ENCODE measurements at places on chromosomes 13 and 19.

DNA sequence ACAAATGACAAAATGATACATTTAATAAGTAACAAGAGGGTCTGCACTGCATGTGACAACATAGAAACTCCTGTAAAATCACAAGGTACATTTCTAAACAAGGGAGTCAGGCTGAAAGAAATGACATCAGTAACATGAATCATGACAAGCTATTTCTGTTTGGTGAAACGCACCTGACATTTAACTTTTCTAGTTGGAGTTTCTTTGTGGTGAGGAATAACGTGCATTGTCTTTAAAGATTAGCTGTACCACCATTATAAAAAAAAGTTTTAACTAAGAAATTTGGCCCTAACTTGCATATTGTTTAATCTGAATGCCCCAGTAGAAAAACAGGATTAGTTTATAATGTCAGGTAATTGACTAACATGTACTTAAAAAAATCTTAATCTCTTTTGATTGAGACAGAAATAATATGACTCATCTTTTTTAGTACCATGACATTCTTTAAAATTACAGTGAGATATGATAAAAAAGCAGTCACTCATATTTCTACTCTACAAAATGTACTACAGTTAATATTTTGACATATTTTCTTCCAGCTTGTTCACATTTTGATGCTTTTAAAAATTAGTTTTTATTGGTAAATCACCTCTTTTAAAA lies 418.2 kb downstream of the KLF12 start:
- no peak for DNase-seq

DNA sequence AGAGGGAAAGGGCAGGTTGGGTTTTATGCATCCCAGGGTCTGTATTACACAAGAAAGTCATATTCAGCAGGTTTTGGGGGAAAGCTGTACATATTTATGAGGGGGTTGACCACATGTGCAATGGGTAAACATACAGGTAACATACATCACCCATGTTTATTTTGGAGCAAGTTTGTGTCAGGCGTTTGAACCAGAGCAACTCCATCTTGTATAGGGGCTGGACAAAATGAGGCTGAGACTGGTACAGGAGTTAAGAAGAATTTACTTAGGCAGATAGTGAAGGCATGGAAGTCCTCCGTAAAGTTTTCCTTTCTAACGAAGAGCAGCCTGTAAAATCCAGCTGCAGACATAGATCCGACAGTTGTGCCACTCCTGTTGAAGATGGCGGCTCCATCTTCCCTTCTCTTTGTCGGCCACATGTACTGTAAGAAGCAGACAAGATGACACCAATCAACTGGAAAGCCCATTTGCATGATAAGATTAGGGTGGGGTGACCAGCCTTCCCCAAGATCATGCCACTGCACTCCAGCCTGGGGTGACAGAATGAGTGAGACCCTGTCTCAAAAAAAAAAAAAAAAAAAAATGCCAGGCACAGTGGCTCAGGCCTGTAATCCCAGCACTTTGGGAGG lies 4.7 kb upstream of the NUDT19 start:
- no peak for DNase-seq

- no peak for DNase-seq
Measured at GRCh38 chr13:107680115-107680514, 535.2 kb downstream of the LIG4 start.

DNA sequence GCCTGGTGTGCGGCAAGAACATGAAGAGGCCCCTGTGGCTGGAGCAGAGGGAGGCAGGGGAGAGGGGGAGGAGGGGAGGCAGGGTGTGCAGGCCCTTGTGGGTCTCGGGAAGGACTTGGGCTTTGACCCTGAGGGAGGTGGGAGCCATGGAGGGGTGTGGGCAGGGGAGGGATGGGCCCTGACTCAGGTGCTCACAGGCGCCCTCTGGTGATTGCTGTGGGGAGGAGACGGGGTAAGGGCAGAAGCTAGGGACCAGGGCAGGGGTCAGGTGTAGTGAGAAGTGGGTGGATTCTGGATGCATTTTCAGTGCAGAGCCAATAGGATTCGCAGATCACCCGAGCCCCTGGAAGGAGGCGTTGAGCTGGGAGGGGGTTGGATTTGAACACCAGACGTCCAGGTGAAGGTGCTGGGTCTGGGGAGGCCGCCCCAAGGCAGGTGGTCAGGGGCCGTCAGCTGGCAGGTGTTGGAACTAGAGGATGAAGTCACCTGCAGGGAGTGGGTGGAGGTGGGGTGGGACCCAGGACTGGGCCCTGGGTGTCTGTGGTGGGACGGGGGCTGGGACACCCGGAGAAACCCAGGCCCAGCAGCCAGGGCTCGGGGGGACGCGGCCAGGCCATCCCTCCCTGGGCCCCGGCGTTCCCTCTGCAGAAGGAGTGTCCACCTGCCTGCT lies 185.4 kb downstream of the KDM4B start:
- no peak for DNase-seq

DNA sequence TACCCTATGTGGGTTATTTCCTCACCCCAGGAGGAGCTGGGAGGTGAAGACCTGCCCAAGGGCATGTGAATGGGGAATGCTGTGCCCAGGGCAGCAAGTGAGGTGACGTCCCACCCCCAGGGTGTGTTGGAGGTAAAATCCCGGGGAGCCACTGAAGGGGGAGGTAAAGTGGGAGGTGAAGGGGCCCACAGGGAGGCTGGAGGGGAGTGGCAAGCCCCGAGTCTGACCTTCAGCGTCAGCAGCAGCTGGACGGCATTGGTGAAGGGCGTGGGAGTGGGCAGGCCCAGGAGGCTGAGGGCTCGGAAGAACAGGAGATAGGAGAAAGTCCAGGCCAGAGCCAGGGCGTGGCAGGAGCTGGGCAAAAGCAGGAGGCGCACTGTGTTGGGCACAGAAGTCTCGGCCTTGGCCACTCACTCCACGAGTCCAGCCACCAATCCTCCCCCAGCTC lies 2.4 kb downstream of the MBOAT7 start:
- DNase-seq, result no peak

GRCh38 chr19:41901707-41902360 lies 18.9 kb downstream of the ARHGEF1 start:
- no peak for DNase-seq

GRCh38 chr13:29925457-29926097 lies 75.2 kb upstream of the UBL3 start:
- no peak for DNase-seq

DNA sequence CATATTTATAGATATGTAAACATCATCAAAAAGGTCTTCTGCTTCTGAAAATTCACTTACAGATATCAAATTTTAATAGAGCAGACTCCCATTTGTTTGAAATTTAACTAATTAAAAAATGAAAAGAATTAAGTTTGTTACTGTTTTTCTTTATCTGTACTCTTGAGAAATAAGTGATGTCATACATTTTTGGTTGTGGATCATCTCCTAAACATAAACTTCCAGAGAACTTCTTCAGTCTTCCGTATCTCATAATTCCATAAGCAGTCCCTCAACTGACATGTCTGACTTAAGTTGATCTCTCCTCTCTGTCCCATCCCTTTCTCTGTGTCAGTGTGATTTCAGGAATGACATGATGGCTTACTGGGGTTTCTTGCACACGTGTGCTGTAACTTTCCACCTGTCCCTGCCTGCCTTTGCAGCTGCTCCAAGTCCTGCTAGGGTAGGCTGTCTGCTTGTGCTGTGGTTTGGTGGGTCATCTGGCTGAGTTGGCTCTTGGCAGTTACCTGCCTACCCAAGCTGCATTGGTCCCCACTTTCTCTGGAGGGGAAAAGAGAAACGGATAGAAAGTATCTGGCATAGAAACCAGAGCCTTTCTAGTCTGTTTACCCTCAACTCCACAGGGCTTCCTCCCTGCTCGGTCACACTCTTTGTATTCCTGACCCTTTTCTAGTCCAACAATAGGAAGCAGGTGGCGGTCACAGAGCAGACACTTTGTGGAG lies 127.1 kb downstream of the GGACT start:
- no peak for DNase-seq

- DNase-seq, result no peak
Measured at GRCh38 chr13:49616676-49617065, 11.6 kb upstream of the ARL11 start.

DNA sequence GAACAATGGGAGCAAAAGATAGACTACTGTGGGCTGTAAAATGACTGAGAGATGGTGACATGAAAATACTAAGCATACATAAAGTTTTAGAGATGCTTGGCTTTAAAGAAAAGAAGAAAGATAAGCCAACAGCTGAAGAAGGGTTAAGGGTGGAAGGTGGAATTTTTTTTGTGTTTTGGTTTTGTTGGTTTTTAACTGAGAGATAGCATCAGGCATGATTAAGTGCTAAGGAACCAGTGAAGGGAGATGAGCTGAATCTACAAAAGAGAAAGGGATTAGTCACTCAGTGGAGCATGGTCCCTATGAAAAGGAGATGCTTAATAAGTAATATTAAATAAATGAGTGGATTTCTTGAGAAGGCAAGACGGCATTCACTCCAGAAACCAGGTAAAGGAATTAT lies 12.5 kb upstream of the TBC1D4 start:
- no peak for DNase-seq

DNA sequence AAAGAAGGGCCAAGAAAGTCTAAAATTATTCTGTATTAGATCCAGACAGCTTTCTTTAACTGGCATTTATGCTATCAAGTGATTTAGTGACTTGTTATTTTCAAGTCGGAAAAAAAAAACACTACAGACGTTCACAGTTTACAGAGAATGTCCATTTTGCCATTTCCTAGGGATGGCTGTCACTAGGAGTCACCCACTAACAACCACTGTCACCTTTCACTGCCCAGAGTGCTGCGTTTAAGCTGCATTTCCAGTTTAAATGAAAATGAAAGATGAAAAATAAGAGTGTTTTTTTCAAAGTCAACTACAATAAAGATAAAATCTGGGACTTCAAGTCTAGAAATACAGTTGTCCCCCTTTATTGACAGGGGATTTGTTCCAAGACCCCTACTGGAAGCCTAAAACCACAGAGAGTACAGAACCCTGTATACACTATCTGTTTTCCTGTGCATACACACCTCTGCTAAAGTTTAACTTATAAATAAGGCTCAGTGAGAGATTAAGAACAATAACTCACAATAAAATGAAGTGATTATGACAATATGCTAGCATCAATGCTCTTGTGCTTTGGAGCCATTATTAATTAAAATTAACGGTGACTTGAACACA lies 112.5 kb downstream of the SACS start:
- DNase-seq, result no peak

DNA sequence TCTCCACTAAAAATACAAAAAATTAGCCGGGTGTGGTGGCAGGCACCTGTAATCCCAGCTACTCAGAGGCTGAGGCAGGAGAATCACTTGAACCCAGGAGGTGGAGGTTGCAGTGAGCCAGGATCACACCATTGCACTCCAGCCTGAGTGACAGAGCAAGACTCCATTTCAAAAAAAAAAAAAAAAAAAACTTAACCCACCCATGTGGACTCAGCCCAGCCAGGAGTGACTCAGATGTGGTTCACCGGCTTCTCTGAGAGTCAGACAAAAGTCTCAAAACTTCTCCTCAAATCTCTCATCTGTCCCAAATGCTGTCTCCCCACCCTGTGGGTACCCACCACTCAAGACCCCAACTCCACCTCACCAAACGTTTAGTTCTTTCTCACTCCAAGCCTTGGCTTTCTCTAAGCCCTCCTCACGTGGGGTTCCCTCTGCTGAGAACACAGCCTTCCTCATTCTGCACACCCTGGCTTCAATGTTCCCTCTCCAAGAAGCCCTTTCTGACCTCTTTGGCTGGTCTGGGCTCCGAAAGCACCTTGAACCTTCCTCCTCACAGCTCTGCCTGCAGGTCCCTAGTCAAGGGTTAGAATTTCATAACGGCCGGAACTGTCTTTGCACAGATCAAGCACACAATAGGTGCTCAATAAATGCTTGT lies 11.1 kb upstream of the RAB3A start:
- no peak for DNase-seq

- DNase-seq, result no peak
Measured at GRCh38 chr13:95494082-95494681, 58.3 kb upstream of the CLDN10 start.

- no peak for DNase-seq
Measured at GRCh38 chr13:106494506-106494905, 41.0 kb downstream of the EFNB2 start.

DNA sequence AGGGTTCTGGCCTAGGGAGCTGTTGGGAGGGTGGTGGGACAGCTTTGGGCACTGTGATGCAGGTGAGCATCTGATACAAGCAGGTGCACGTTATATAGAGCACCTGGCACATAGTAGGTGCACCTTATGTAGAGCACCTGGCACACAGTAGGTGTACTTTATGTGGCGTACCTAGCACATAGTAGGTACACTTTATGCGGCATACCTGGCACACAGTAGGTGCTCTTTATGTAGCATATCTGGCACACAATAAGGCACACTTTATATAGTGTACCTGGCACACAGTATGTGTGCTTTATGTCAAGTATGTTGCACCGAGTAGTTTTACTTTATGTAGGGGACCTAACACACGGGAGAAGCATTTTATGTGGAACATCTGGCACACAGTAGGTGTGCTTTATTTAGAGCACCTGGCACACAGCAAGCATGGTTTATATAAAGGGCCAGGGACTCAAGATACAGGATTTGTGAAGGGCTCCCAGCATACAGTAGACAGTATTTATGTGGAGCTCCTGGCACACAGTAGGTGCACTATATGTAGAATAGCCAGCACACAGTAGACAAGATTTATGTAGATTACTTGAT lies 1.6 kb upstream of the CYP4F12 start:
- no peak for DNase-seq

DNA sequence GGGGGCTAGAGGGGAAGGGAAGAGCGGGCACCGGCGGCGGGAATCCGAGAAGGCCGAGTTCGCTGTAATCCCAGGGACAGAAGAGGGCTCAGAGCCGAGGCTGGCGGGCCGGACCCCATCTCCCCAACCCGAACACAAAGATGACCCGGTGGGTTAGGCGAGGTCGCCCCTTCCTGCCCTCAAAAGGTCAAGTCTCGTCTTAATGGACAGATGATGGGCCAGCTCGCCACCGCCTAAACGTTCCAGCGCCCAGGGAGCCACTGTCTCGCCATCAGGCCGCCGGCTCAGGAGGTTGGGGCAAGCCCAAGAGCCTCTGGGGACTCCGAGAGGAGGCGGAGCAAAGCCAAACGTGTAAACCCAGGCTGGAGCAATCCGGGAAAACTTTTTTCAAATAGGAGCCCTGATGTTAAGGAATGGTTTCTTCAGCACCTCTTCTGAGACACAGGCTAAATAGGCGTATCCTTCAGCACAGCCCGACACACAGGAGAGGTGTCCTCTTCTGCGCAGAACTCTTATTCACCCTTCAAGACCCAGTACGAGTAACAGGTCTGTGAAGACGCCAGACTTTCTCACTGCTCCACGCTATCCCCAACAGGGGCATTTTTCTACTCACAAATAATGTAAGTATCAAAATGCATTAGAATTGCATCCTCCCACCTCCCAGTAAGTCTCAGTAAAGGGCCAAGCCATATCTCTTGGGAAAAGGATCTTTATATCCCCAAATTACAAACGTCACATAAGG lies 6.3 kb upstream of the POU4F1 start:
- no peak for DNase-seq
